ENCODE measurements at places on chromosomes 2 and 18.

DNA sequence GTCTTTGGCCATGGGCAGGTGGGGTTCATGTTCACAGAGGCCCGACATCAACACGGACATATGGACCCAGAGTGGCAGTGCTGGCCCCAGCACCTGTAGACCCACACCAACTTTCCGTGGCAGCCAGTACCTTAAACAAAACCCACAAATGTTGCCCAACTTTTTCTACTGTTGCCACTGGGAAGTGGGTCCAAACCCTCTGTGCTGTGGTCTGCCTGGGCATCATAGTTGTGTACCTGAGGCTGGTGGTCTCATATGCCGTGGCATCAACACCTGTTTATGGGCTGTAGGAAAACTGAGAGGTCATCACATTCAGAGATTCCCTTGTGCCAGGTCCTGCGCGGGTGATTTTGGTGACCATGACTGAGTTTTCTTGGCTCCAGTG lies 79.9 kb downstream of the SH3RF3 start:
- no peak for DNase-seq

DNA sequence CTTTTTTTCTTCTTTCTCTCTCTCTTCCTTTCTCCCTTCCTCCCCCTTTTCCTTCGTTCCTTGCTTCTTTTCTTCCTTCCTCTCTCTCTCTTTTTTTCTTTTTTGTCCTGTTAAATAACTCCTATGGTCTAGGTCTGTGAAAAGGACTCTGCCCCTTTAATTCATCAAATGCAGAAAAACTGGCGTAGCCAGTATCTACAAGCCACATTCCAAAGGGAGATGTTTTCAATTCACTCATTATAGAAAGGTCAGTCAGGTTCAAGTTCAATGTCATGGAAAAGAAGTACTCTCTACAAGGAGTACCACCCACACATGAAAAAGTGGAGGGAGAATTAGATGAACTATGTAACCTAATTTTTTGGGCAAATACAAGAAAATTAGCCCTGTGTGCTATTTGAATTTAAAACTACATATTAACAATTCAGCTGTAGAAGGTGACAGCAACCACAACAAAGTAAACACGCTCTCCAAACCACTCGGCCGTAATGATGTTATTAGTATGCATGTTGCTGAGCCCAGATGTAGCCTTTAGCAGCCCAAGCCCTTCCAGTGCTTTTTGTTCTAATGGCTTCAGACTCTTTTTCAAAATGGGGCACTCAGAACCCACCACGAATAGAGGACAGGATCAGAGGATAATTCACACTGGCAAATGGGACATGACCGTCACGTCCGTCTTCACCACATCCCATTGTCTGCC lies 735.4 kb upstream of the FANCL start:
- DNase-seq: no peak

DNA sequence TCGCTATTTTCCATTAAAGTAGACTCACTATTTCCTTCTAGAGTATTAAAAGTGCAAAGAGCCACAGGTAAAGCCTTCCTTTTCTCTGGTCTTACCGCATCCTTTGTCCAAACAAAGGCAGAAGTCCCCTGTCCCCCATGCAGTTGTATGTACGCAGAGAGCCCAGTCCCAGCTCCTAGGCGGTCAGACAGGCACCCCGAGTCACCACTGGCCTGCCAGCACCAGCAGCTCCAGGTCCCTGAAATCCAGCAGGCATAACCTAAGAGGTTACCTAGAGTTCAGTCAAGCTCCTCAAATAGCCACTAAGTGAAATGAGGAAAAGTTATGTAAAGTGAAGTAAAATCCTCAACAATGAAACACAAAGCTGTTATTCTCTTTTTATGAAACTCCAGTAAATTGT lies 60.4 kb upstream of the TWIST2 start:
- DNase-seq: no peak

- DNase-seq: no peak
These were observed 139.4 kb upstream of the CWC22 start for GRCh38 chr2:180146541-180146940.

DNA sequence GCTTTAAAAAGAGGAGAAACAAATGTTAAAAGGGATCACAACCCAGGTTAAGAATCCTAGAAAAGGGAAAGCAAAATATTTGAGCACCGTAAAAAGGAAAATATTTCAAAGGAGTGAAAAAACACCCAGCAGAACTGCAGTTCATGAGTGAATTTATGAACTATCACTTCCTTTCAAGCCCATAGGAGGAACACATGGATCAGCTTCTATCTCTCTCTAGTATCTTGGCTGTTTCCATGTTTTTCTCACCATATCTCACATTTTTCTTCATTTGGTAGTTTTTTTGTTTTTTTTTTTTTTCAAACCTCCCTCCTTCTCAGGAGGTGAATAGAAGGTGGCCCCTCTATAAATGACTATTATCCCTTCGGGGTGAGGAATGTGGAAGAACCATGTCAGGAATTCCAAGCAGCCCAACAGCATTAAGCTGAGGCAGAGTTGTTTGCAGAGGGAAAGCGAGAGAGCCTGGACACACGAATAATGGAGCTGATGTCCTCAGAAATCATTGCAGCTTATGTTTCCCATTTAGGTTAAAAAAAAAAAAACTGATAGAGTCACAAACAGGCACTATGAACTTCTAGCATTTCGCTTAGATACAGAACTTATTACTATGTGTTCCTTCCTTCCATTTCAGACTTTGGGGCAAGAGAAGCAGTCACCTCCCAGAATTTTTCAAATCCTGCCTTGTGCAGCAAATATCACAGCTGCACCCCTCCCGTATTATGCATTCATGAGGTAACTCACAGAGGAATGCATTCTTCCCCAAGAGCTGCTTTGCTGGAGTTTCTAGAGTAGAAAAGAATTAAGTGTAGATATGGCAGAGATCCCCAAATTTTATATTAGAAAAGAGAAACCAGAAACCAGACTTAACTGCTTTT lies 315.6 kb downstream of the IRS1 start:
- DNase-seq: peak; percentile 9

DNA sequence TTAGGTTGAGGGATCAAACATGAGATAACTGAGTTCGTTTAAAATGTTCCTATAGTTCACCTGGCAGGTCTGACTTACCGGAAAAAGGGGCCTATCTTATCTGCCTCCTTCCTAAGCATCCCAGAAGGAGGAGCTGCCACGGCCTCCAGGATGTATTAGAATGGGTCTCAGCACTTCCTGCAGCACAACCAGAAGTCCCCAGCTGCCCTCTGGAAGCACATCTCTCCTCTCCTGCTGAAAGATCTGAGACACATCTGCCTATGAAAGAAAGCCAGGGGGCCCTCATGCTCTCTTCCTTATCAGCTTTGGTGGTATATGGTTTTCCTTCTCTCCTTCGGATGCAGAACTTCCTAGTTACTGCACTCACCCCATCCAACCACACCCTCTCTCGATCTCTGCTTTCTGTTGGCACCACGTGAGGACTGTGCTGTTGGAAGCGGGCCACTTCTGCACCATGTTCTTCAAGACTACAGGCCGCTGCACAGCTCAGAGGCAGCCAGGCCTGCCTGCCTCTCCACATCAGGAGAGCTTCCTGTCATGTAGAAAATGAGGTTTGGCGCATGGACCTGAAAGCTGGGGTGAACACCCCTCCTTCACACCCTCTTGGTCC lies 6.5 kb downstream of the IGFBP5 start:
- DNase-seq: no peak

DNA sequence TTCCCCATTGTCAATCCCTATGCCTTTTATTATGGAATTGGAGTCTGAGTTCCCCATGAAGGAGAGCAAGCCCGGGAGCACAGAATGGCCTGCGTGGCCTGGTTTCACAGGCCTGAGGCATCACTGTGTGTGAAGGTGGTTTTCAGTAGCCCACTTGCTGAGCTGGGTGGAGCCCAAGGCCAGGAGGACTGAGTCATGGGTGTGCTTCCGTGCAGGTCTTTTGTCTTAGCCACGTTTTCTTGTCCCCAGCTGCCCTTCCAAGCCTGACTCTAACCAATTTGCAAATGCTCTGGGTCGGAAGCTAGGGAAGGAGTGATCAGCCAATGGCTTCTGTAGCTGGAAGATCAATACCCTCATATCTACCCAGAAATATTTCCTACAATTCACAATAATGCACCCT lies 119.2 kb downstream of the MAPK4 start:
- DNase-seq: no peak

- DNase-seq: no peak
These were observed 51.0 kb downstream of the ADD2 start for GRCh38 chr2:70716951-70717350.

DNA sequence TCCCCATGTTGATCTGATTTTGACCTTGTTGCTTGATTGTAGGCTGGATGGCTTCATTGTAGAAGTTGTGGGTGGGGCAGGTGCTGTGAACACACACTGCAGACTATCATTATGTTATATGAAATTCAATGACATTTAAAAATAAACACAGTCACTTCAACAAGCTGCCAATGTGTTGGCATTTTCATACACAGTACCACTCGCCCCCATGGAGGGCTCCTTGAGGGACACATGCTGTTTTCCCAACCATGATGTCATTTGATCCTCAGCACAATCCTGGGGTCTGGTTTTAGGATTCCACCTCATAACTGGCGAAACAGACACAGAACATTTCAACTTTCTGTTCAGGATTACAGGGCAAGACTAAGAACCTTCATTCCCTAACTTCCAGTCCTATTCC lies 86.9 kb downstream of the ZCCHC2 start:
- no peak for DNase-seq

GRCh38 chr18:23281626-23282436 lies 146.5 kb downstream of the CABLES1 start:
- peak; percentile 86 for DNase-seq

GRCh38 chr2:227500301-227500630 lies 28.3 kb downstream of the AGFG1 start:
- DNase-seq: no peak

GRCh38 chr18:74905247-74905646 lies 303.7 kb downstream of the PTGR3 start:
- no peak for DNase-seq

- peak; percentile 13 for DNase-seq
These were observed 1.3 kb downstream of the PKP4 start for GRCh38 chr2:158457826-158458616.

DNA sequence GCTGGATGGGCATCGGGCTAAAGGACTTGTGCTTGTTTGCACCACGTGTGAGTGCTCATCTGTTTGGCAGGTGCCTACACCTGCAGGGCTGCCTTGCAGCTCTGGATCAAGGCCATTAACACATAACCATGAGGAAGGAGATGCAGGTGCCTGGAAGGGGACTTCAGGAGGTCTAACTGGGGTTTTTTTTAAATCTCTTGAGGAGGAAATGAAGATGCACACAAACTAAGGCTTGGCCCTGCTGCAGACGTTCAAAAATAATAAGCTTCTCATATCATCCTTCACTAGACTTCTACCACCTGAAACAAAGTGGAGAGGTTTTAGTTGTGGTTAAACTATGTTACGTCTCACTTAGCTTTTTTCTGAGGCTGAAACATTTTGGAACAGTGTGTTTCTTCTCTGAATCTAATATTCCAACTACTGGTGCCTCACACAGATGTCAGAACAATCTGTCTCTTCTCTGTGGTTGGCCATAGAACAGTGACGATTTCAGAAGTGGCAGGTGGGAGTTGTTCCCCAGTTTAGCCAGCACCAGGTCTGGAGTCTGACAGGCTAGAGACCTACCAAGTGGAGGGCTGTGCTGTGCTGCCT lies 36.5 kb downstream of the BCL2L11 start:
- DNase-seq: no peak

DNA sequence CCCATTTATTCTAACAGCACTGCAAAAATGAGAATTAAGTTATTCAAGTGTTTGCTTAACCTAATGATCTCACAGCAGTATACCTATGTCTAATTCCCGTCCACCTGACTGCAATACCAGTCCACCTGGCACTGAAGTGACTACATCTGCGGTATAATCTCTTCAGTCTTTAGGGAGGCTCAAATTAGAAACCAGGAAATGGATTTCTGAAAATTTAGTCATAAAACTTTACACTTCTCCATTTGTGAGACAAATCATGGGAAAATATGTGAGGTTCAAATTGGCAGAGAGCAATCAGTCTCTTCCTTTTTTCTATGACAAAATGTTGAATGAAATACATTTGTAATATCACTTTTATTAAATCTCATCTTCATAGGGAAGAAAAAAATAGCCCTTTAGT lies 33.0 kb downstream of the FTCDNL1 start:
- DNase-seq: no peak

DNA sequence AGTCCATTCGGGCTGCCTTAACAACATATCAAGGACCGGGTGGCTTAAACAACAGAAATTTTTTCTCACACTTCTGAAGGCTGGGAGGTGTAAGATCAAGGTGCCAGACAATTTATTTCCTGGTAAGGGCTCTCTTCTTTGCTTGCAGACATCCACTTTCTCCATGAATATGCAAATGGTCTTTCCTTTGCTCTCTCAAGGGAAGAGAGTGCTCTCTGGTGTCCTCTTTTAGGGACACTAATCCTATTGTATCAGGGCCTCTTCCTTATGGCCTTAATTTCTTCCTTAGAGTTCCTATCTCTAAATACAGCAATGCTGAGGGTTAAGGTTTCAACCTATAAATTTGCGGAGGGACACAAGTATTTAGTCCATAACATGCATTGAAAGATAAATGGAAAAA lies 770.8 kb downstream of the DSC3 start:
- DNase-seq: no peak

- DNase-seq: no peak
These were observed 71.4 kb downstream of the PLCL1 start for GRCh38 chr2:197875763-197876162.

DNA sequence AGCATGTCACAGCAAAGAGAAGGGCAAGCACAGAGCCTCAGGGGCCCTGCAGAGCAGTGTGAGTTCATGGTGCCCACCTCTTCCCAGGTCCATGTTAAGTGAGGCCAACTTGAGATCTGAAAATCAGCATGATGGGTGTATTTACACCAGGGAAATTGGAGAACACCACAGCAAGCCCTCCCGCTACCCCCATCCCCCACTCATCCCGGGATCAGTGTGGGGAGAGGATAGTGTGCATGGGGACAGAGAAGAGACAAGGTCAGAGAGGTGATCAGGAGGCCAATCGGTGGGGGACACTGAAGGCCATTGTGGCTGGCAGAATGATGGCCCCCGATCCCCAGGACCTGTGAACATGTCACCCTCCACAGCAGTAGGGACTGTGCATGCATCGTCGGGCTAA lies 54.7 kb downstream of the PTGR3 start:
- DNase-seq: no peak

GRCh38 chr2:7683196-7683595 lies 766.0 kb downstream of the RNF144A start:
- DNase-seq: no peak

DNA sequence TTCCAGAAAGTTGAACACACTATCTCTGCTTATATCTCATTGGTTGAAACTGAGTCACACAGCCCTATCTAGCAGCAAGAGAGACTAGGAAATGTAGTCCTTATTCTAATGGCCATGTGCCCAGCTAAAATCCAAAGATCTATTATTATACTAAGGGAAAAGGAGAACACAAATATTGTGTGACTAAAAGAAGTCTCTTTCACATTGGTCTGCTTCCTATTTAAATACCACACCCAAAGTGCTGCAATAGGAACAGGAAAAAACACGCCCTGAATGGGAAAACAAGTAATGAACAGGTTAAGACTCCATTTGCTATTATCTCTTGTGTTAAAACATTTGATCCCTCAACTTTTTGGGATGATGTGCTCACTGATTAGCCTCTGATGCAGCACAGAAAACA lies 86.8 kb upstream of the BARD1 start:
- no peak for DNase-seq

Data from amniotic stem cell (primary cell).